ENCODE measurements at places on chromosomes 11 and 22.
A peak's percentile ranks its signal among the peaks of the same experiment; 100 is the strongest.

- peak; percentile 88 for DNase-seq
Measured at GRCh38 chr22:42437488-42438292, 5.5 kb upstream of the NFAM1 start.

- no peak for DNase-seq
Measured at GRCh38 chr11:64947208-64947814, 11.6 kb upstream of the GPHA2 start.

GRCh38 chr22:36613958-36614357, 85.0 kb upstream of the EIF3D start:
- peak; percentile 32 for DNase-seq

DNA sequence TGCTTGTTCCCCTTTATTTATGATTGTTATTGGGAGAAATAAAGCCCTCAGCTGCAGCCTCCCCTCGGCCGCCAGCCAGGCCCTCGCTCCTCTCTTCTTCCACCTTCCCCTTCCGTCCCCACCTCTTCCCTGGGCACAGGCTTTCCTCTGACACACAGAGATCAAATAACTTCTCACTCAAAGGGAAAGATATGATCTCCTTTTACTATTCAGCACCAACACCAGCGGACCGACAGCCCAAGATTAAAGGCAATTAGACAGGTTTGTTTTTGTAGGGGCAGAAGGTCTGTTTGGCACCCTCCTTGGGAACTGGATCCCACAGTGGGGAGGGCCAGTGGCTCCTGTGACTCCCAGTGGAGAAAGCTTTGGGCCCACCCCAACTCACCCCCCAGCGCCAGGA, 23.0 kb downstream of the NECTIN1 start:
- DNase-seq: no peak

DNA sequence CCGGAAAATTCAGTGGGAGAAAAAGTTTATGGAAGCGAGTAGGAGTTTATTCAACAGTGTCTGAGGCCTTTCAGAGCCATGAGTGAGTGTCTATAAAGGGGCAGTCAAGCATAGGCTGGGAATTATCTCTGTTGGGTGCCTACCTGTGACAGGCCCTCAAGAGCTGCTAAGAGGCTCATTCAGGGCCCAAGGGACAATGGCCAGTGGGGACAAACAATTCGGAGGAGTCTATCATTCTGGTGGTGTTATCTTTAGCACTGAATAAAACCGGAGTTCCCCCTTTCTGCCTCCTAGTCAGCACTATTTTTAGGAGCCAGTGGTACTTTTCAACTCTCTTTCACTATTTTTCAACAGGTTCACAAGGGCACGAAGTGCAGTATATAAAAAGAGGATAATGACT, 89.5 kb upstream of the HTATIP2 start:
- peak; percentile 90 for DNase-seq

- DNase-seq: no peak
Measured at GRCh38 chr11:117605331-117605730, 191.7 kb downstream of the DSCAML1 start.

DNA sequence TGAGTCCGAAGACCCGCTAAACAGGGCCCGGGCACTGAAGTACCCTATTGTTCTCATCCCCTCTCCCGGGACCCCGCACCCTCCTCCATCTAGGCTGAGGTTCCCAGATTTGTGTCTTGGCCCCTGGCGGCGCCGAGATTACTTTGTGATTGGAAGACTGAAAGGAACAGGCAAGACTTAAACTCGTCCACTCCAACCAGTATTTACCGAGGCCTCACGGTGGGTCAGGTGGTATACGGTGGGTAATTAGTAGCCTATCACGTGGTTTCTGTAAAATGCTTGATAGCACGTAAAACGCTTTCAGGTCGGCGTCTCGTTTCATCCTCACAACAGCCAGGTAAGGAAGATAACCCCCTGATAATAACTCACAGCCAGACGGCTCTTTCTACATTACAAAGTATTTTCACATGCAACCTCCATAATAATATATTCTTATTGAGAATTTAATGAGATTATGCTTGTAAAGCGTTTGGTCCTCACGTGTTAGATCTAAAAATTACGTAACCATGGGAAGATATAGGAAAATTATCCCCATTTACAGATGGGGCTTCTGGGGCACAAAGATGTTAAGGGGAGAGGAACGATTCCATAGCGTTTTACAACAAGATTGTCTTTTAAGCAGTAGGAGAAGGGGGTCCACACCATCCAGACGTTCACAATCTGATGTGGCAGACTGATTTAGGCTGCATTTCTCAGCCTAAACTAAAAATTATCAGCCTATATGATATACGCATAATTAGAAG, 642 bp upstream of the PIK3C2A start:
- peak; percentile 86 for DNase-seq

- no peak for DNase-seq
Measured at GRCh38 chr11:105741488-105742020, 131.7 kb downstream of the GRIA4 start.
